HT1080 (cell line): ENCODE measurements at places on chromosomes 13 and 19.
A peak's percentile ranks its signal among the peaks of the same experiment; 100 is the strongest.

DNA sequence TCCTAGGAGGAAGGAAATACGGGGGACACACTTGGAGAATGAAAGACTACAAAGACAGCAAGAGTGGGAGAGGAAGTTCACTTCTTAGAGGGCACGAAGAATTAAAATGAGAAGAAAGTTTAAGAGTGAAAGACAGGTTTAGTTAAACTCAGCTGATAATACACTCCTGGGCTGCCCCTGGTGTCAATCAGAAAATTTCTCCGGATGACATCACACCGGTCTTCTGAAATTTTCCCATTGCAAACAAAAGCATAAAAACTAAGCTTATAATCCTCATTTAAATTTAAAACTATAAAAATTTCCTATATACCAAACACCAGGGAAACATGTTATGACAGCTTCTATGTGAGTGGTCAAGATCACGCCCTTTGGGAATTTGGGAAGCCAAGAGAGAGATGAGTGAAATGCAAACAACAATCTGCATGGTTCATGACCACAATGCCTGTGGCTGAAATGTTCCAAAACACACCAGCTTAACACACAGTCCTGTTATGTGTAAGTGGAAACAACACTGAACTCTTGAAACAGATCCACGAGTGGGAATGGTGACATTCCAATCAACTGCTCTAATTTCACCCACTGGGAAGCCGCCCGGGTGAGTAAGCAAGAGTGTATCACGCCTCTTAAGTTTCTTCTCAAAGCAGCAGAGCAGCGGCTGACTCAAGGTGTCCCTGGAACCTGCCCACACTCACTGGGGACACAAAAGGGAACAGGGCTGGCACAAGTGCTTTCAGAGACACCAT is 49.0 kb downstream of the BRD4 start:
- no peak for DNase-seq

- no peak for DNase-seq
These were observed 721.8 kb downstream of the PCDH9 start for GRCh38 chr13:66508153-66508909.

GRCh38 chr13:75103976-75104375 is 378.0 kb downstream of the TBC1D4 start:
- DNase-seq: no peak

GRCh38 chr13:91722267-91722884 is 324.0 kb downstream of the GPC5 start:
- peak; percentile 33 for DNase-seq

GRCh38 chr19:18800636-18801035 is 9.5 kb upstream of the COMP start:
- no peak for DNase-seq

DNA sequence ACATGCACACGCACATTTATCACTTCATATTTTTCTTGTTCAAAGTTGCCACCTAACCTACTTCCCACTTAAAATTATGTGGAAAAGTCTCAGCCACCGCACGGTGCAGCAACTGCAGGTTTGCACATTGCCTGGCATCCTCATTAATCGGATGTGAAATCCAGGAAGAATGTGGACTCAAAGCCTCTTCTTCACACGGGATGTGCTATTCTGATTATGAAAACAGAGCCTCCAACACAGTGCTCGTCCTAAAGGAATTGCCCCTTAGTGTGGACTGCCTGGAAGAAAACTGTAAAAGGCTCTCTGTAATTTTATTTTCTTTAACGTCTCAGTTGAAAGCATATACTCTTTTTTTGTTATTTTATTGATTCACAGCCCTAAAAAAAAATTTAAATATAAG is 1303.5 kb downstream of the EFNB2 start:
- no peak for DNase-seq

GRCh38 chr19:873084-873483 is 13.6 kb downstream of the CFD start:
- DNase-seq: no peak

GRCh38 chr19:18338541-18338940 is 1.9 kb upstream of the PGPEP1 start:
- DNase-seq: no peak

DNA sequence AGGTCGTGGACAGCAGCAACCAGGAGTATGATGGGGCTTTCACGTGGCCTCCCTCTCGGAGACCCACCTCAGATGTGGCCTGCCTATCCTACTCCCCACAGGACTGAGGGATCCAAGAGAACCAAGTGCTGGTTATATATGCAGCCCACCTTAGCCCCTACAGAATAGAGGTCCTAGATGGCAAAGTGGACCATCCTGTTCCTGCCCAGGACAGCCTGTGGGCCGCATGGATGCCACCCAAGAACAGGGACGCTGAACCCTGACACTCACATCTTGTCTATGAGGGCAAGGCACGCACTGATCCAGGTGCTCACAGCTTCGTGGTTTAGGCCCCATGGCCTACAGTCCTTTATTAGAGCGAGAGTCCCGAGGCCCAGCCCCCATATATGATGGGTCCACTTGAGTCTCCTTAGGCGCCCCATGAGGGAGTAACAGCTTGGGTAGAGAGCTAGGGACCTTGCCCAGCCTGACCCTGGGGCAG is 1.5 kb upstream of the SLC27A5 start:
- no peak for DNase-seq

GRCh38 chr13:109205315-109205714 is 575.9 kb downstream of the MYO16 start:
- DNase-seq: peak; percentile 62

DNA sequence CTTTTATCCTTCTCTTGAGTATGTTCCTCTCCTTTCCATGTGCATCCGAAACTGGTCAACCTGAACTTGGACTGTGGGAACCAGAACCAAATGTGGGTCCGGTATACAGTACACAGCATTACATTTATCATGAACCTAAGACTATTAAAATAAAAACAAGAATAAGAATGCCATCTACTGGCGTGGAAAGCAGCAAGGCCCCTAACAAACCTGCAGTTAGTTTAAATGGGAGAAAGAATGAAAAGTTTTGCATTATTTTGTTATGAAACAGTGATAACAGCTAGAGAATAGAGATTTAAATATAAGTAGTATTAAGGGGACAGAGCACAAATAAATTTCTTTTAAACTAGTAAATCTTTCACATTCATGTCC is 159.5 kb downstream of the RBM26 start:
- DNase-seq: no peak

DNA sequence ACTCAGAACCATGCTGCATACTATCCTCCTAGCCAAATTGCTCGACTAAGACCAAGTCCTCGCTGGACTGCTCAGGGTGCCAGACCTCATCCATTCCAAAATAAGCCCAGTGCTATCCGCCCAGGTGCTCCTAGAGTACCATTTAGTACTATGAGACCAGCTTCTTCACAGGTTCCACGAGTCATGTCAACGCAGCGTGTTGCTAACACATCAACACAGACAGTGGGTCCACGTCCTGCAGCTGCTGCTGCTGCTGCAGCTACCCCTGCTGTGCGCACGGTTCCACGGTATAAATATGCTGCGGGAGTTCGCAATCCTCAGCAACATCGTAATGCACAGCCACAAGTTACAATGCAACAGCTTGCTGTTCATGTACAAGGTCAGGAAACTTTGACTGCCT is 1.5 kb downstream of the PABPC3 start:
- no peak for DNase-seq

- DNase-seq: no peak
These were observed 2.7 kb upstream of the ZIC2 start for GRCh38 chr13:99978799-99979452.

DNA sequence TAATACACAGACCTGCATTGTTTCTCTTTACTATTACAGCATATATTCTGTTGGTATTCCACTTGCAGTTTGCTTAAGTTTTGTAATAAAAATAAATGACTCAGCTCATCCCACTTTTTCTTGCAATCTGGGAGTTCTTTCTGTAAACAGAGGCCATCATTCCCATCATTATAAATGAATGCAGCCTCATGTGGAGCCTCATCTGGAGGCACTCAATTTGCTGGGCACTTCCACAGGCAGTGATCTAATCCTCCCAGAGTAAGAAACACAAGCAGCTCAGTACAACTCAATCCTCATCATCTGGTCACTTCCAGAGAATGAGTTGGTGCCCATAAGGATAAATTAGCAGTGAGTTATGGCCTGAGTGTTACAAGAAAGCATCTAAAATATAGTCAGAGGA is 2801.9 kb downstream of the PCDH9 start:
- DNase-seq: peak; percentile 7

- no peak for DNase-seq
These were observed 867.7 kb downstream of the PCDH9 start for GRCh38 chr13:66362485-66362884.

DNA sequence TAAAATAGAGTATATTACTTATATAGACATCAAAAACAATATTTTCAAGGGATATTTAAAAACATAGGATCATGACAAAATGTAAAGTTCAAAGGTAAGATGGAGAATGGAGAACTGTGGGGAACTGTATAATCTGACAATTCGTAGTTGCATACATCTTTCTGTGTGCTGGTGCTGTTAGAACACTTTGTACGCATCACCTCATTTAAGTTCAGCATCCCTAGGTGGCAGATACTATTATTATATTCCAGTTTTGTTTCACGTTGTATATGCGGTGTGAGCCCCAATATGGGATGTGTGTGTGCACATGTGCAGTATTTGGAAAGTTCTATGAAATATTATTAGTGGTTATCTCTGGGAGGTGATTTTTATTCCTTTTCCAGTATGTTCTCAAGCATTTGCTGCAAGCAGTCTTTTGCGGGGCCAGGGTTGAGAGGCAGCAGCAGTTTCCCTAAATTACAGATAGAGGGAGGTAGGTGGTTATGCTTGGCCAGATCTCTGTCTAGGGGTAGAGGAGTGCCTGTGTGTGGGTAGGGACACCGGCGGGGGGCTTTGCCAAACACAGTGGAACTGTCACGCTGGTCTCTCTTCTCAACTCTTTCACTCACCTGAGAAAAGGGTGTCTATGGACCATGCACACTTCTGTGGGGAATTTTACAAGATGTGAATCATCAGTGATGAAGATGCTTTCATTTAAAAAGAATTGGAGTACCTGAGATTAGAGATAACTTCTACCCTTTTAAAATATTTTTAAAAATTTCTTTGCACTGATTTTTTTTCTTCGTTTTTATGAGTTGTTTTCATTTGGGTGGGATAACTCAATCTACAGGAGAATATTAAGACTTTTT is 55.6 kb upstream of the ALOX5AP start:
- DNase-seq: peak; percentile 26

GRCh38 chr19:18975869-18976268 is 34.9 kb upstream of the HOMER3 start:
- DNase-seq: no peak

DNA sequence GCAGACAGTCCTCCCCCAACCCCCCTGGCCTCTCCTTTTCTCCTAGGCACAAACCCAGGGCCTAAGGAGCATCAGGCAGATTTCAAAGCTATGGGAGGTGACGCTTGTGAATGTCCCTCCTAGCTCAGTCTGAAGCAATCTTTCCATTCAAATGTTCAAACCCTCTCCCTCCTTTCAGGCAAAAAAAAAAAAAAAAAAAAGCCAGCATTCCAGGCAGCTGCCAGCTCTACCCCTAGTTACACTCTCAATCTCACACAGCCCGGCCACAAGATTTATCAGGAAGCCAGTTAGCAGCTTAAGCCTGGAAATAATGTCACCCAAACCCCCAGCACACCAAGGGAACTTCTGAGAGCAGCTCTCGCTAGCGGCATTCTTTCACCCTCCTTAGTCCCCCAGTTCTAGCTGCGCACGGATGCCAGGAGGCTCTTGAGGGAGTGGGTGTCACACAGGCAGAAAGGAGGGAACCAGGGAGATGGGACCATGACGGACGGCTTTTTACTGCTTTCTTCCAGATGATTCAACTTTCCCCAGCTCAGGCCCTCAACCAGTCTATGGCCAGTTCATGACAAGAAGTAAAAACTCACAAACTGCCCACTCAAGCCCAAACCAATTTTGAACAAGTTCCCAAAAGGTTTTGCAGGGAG is 6.3 kb downstream of the SH3GL1 start:
- DNase-seq: no peak

DNA sequence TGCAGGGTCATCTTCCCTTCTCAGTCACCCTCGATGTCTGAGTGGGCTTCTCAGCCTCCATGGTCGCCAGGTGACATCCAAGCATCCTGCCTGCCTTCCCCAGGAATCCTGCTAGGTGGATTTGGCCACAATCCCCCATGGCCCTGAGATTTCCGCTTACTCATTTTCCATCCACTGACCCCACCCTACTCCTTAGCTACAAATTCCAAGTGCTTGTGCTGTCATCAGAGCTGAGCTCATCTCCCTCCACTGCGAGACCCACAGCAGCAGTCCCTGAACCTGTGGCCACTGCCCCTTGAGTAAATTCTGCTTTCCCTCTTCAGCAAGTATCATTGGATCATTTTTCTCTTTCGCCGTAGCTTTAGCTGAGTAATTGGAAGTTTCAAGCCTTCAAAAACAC is 90.5 kb upstream of the ANKRD10 start:
- peak; percentile 73 for DNase-seq

DNA sequence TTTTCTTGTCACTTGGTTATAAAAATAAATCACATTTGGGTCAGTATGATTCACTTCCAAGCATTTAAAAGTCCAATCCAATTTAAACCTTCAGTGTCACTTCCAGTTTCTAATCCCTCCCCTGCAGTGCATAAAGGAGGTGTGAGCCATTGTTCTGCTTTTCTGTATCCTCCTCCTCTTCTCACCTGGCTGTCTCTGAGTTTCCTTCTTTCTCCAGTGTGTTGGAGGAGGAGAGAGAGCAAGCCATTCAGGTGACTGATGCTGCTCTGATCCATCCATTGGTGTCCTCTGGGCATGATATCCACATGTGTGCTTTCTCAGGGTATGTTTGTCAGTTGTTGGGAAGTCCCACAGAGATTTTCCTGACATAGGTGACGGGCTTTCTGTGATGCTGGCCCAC is 1.2 kb downstream of the NUDT15 start:
- peak; percentile 4 for DNase-seq

DNA sequence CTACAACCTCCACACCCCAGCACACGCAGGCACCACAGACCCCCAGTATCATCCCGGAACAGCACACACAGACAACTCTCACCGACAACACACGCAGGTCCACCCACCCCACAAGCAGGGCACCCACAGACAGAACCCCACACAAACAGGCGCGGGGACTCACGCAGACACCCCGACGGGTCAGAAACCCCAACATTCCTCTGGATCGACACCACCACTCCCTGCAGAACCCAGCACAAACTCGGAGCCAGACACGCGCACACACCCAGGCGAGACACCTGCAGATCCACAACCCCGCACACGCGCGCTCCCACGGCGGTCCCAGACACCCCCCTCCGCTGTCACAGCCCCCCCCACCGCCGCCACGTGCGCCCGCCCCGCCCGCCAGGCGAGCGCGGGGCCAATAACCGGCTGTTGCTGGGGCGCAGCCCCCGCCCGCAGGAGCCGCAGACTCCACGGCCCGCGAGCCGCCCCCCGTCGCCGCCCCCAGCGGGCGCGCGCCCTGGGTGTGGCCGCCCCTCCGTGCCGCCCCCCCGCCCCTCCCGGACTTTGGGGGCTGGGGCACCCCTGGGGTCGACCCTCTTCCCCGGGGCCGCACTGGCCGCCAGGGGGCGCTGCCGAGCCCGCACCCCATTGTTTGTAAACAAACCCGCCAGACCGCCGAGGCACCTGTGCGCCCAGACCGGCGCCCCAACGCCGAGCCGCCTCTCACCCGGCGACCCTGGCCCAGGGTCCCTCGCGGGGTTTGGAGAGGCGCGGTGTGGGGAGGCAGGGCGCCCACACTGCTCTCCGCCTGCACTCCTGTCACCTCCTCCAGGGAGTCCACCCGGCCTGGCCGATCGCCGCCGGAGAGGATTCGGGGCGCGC is 712 bp downstream of the BBC3 start:
- DNase-seq: peak; percentile 64
